ENCODE measurements at places on chromosomes 16 and 17.

DNA sequence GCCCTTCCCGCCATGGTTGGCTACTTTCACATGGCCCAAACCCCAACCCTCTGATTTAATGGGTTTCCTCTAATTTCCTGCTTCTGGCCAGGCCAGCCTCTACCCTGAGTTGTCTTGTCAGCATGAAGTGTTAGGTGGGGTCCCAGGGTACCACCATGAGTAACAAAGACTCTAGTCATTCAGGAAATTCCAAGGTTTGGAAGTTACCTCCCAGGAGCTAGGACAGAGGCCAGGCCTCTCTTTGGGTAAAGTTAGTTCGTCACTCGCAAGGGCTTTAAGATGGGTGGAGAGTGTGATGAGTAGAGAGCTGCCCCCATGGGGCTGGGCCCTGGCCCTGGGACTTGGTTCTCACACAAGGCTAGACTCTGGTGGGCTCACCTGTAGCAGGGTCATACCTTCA is 54.6 kb downstream of the PLD6 start:
- peak; percentile 79 for DNase-seq

DNA sequence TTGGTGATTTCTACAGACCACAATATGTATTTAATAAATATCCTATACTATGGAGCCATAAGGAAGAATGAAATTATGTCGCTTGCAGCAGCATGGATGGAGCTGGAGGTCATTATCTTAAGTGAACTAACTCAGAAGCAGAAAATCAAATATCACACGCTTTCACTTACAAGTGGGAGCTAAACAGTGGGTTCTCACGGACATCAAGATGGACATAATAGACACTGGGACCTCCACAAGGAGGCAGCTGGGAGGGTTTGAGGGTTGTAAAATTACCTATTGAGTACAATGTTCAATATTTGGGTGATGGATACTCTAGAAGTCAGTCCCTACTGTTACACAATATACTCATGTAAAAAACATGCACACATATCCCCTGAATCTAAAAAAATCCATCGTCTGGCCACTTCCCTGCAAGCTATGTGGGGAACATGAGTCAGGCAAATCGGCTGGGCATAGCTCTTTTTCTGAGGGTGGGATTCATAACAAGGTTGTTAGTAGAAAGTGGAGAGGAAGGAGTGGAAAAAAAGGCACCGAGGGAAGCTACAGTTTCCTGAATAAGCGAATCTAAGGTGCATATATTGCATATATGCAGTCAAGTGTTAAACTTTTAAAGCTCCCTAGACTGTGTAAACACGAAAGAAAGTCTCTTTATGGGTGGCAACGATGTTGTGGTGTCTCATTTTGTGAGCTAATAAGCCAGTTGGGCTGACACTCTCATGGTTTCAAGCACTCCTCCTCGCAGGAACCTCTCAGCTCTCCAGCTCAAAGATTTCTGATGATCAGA is 135.2 kb upstream of the CPHXL start:
- DNase-seq: no peak

DNA sequence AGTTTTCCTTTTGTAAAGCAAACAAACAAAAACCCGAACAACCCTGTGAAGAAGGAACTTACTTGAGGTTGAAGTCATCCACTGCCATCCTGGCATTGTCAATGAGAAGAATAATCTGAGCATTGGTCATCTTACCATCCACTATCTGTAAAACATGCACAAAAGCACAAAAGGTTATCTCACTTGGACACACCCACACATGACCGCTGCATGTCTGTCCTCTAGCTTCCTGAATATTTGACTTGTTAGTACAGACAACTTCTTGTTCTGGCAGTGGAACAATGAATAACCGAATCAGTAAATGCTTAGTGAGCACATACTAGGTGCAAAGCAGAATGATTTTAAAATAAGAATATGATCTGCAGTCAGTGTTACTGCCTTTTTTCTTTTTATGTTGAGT is 6.1 kb downstream of the KRT23 start:
- DNase-seq: no peak

GRCh38 chr17:76547183-76547641 is 7.4 kb downstream of the PRCD start:
- DNase-seq: peak; percentile 80

DNA sequence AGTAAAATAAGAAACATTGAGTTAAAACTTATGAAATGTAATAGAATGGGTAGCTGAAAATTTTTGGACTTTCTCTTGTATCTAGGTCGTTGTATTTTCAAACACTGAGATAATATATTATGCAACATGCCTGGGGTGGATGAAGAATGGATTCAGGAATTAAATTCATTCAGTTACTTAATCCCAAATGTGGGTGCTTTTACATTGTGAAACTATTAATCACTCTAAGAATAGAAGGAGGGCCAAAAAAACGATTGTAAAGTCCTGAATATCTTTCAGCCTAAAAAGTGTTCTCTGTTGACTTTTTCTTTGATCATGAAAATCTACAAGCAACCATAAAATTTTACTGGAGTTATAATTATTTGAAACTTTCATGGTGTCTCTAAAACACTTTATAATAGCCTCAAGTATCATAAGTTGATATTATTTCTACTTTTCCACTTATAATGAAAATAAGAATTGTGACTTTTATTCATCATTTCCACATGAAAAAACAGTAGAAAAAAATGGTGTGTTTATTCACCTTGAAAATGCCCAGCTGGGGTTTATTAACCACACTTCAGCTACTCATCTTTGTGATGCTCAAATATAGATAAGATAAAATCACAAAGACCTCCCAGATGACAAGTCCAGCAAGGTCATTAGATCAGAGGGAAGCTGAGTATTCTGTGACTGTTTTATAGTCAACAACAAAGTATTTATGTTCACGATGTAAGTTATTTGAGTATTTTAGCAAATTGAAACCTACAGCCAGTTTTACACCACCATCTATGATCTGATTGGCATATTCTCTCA is 619.9 kb upstream of the SOX9 start:
- DNase-seq: peak; percentile 20

- no peak for DNase-seq
Measured at GRCh38 chr17:68204736-68205135, 43.1 kb upstream of the AMZ2 start.

All from fibroblast of skin of scalp (primary cell).